ENCODE measurements at places on chromosomes 13 and 19.

DNA sequence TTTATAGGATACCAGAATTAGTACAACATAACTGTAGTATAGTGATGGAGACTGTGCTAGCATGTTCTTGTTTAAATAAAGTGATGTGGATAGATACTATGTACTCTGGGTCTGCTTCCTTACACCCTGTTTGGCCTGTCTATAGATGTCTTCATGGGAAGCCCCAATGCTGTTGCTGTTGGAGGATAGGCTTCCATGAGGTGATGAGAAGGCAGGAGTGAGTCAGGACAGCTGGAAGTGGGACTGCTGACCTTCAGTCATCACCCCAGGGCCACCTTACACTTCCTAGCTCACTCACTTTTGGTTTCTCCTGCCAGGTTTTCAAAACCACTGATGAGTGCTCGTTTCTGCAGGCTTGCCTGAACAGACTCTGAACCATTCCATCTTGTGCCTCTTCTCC lies 4.2 kb downstream of the KCTD4 start:
- DNase-seq = no peak

DNA sequence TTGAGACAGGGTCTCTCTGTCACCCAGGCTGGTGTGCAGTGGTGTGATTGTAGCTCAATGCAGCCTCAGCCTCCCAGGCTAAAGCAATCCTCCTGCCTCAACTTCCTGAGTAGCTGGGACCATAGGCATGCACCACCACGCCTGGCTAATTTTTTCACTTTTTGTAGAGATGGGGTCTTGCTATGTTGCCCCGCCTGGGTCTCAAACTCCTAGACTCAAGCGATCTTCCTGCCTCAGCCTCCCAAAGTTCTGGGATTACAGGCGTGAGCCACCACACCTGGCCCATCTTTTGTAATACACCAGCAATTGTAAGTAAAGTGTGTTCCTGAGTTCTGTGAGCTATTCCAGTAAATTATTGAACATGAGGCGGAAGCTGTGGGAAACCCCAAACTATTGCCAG lies 6.7 kb downstream of the PLA2G4C start:
- no peak for DNase-seq

- DNase-seq = no peak
These were observed 556.3 kb upstream of the ARGLU1 start for GRCh38 chr13:107124129-107124718.

DNA sequence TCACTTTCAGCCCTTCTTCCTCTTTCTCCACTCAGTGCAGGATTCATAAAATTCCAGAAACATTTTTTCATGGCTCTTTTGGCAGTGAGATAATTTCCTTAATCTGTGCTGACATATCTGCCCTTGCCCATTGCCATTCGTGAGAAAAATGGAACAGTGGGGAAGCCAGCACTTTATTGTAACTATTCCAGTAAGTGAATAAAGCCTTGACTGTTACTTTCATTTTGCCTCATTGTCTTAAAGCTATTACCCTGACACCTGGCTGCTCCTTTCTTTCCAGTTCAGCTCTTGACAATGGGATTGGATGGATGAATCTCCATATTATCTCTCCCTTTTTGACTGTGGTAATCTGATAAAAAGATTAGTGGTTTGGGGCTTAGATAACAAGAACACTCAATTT lies 1068.1 kb upstream of the PCDH20 start:
- no peak for DNase-seq

GRCh38 chr13:74218291-74218690 lies 84.1 kb upstream of the KLF12 start:
- no peak for DNase-seq

GRCh38 chr19:46132508-46133100 lies 8.1 kb upstream of the IGFL3 start:
- DNase-seq = no peak

DNA sequence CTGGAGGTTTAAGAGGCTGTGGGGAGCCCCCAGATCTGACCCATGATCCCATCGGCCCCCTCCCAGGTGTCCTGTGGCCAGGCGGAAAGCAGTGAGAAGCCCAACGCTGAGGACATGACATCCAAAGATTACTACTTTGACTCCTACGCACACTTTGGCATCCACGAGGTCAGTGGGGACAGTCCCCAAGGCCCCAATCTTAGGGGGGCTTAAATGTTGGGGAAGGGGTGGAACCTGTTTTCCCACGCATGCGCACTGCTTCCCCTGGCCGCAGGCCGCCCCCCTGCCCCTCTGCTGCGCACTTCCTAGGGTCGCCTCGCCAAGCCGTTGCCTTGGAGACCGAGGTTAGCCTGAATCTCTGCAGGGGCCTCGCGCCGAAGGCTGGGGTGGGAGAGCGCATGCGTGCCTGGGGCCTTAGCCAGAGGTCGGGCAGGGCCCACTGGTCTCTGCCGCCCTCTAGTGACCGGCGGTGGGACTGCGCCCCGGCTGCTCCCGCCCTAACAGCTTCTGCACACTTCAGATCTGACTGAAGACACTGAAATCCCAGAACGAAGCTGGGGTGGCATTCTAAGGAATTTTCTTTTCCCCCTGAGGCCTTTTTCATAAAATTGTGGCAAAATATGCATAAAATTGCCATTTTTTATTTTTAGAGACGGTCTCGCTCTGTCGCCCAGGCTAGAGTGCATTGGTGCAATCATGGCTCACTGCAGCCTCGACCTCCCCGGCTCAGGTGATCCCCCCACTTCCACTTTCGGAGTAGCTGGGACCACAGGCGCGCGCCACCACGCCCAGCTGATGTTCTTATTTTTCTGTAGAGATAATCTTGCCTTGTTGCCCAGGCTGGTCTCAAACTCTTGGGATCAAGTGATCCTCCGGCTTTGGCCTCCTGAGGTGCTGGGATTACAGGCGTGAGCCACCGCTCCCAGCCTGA lies 3.6 kb downstream of the PRMT1 start:
- DNase-seq = peak; percentile 93

GRCh38 chr13:112067871-112068539 lies 1.1 kb downstream of the SOX1 start:
- DNase-seq = no peak

DNA sequence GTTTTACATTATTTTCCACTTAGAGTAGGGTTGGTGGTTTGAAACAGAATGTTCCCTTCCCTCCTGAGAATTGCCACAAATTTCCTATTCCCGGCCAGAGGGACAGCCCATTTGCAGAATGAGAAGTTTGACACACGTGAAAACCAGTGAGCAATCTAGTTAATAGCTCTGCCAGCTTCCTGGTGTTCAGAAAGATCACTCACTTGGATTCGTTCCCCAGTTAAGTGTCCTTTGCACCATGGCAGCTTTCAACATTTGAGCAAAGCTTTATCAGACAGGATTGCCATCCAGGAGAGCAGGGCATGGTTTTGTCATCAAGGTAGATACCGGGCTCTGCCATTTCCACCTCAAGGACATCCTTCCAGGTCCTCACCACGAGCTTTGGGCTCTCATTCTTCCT lies 28.2 kb downstream of the RASL11A start:
- no peak for DNase-seq

GRCh38 chr19:17835182-17836006 lies 12.4 kb downstream of the JAK3 start:
- no peak for DNase-seq

DNA sequence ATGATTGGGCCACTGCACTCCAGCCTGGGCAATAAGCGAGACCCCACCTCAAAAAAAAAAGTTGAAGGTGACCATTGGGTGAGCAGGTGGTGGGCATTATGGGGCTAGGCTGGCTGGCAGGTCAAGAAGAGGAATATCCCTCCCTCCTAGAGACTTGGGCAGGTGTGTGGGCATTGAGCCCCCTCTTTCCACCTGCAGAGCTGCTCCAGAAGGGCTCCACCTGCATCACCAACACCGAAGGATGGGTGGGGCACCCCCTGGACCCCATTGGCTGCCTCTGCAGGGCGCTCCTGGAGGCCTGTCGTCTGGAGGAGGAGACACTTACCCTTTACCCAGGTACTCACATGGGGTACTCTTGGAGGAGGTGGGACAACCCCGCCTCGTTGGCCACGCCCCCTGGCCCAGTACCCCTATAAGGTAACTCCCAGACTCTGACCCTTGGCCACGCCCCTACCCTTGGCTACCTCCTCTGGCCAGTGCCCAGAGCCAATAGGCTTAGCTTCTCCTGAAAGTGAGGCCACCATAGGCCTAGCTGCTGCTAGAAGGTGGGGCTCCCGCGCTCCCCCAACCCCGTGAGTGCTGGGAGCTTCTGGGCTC lies 21.9 kb downstream of the ZSWIM4 start:
- peak; percentile 36 for DNase-seq

DNA sequence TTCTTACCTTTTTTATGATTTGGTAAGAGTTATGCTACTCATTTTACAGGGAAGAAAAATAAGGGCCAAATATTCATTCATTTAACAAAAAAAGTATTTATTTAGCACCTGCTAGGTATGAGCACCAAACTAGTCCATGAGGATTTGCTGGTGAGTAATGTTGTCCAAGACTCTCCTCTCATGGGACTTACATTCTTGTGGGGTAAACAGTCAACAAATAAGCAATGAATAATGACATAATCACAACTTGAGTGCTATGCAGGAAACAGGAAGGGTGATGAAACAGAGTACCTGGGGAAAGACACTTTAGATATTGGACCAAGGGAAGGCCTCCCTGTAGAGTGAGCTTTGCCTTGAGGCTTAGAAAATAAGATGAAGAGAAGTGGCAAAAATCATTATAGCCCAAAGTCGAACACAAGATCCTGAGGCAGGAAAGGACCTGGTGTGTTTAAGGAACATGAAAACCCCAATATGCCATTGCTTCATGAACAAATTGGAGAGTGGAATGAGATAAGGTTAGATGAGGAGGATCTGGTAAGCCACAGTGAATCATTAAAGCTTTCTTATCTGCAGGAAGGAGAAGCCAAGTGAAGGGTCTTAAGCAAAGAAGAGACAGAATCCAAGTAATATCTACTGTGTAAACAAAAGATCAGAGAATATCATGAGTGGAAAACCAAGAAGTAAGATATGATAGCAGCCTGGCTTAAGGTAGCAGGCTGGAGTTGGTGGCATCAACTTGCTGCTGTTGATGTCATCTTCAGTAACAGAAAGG lies 294.5 kb upstream of the NBEA start:
- no peak for DNase-seq

- no peak for DNase-seq
These were observed 150.6 kb upstream of the TSC22D1 start for GRCh38 chr13:44726778-44727177.

GRCh38 chr13:92188574-92188973 lies 790.2 kb downstream of the GPC5 start:
- DNase-seq = no peak

GRCh38 chr13:100597253-100597652 lies 8.7 kb upstream of the GGACT start:
- DNase-seq = no peak

GRCh38 chr19:2394442-2395292 lies 32.7 kb downstream of the TIMM13 start:
- peak; percentile 69 for DNase-seq

DNA sequence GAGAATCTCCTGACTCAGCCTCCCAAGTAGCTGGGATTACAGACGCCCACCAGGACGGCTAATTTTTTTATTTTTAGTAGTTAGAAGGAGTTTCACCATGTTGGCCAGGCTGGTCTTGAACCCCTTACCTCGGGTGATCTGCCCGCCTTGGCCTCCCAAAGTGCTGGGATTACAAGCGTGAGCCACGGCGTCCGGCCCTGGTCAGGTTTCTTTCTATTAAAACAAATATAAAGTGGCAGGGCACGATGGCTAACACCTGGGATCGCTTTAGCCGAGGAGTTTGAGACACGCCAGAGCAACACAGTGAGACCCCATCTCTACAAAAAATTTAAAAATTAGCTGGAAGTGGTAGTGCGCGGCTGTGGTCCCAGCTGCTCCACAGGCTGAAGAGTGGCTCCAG lies 1.5 kb upstream of the MED25 start:
- no peak for DNase-seq
